ENCODE measurements at places on chromosomes 2 and 18. TPM values are rescaled to one million over a fixed set of nuclear protein-coding genes. Genes with fewer than 3 reads are reported as not detected.

- no peaks in the 10 kb centered on the region for H3K36me3 ChIP-seq
- H3K27ac ChIP-seq = no peak overlapping the region
- H3K4me1 ChIP-seq = no peaks in the 10 kb centered on the region
- no peak overlapping the region for H3K4me3 ChIP-seq
Measured at GRCh38 chr2:241908686-241909420, 39.3 kb downstream of the RTP5 start.

Gene RAB6C
- total RNA-seq = not detected

GRCh38 chr18:56992777-56993176 is 154.1 kb upstream of the BOD1L2 start:
- no peak for DNase-seq
- H3K27ac ChIP-seq = no peak overlapping the region
- no peak overlapping the region for H3K4me3 ChIP-seq
- no peaks in the 10 kb centered on the region for H3K4me1 ChIP-seq

- no peak overlapping the region for H3K4me3 ChIP-seq
- no peak overlapping the region for H3K27ac ChIP-seq
- H3K36me3 ChIP-seq = no peaks in the 10 kb centered on the region
- no peaks in the 10 kb centered on the region for H3K27me3 ChIP-seq
- no peak for DNase-seq
- H3K4me1 ChIP-seq = peaks cover 4% of the 10 kb centered on the region
Measured at GRCh38 chr18:44848644-44849335, 168.1 kb downstream of the SETBP1 start.

DNA sequence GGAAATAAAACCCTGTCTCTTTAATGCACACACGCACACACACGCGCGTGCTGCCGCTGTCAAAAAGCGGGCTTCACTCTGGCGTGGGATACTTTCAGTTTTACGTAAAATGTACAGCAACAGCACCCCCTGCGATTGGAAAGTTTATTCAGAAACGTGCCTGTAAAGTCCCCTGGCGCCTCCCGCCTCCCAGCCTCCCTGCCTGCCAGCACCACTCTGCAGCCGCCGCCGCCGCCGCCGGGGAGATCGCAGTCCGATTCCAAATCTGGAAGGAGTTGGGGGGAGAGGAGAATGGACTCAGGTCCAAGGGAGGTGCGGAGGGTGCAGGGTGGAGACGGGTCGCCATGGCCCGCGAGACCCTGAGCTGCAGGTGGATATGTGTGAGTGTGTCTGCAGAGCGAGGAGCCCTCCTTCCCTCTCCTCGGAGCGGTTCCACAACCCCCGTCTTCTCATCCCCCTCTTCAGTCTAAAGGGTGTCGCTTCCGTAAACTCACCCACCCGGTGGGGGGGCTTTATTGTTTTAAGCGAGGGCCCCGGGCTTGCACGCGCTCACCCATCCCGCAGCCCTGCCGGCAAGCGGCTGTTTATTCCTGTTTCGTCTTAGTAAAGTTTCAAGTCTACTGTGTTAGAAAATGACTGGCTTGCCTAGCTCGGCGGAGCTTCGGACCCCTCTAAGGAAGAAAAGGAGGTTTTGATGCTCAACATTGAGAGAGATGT is 1.8 kb upstream of the BCL11A start:
- H3K36me3 ChIP-seq = no peaks in the 10 kb centered on the region
- peak overlapping the region; percentile 66 for H3K4me3 ChIP-seq
- DNase-seq = peak; percentile 81
- H3K27ac ChIP-seq = no peak overlapping the region

- no peak overlapping the region for H3K4me3 ChIP-seq
- no peaks in the 10 kb centered on the region for H3K4me1 ChIP-seq
- H3K27me3 ChIP-seq = no peaks in the 10 kb centered on the region
Measured at GRCh38 chr18:48820483-48821250, 130.1 kb downstream of the SMAD7 start.

DNA sequence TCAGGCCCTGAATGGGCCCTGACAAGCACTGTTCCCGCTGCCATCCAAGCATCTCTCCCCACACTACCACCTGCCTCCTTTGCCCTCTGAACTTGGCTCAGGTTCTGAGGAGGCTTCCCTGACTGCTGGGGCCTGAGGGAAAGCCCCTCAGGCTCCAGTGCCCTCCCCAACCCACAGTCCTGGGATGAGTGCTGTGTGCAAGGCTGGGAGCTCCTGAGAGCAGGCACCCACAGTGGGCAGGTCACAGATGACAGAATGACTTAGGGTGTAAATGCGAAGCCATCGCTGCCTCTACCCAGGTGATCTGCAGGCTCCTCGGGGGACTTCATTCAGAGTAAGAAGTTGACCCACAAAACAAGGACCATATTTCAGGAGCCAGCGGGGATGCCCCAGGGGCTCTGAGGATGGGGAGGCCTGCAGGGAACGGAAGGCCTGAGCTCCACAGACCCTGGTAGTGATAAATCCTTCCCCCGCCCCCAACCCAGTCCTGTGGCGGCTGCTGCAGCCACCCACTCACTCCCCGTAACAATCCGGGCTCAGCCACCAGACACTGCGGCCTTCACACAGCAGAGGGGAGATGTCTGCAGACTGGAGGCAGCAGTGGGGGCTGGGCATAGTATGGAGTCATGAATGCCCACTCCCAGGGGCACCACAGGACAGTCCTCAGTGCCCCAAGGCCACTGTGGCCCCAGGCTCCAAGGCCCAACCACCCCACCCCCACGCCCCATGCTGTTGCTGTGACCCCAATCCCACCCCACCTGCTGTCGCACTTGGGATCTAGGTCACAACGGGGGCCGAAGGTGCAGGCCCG is 8.9 kb downstream of the BIN1 start:
- H3K4me3 ChIP-seq = no peak overlapping the region
- H3K36me3 ChIP-seq = no peaks in the 10 kb centered on the region
- H3K4me1 ChIP-seq = peaks cover 14% of the 10 kb centered on the region

Gene LYPD1
- total RNA-seq = 1.2 TPM

DNA sequence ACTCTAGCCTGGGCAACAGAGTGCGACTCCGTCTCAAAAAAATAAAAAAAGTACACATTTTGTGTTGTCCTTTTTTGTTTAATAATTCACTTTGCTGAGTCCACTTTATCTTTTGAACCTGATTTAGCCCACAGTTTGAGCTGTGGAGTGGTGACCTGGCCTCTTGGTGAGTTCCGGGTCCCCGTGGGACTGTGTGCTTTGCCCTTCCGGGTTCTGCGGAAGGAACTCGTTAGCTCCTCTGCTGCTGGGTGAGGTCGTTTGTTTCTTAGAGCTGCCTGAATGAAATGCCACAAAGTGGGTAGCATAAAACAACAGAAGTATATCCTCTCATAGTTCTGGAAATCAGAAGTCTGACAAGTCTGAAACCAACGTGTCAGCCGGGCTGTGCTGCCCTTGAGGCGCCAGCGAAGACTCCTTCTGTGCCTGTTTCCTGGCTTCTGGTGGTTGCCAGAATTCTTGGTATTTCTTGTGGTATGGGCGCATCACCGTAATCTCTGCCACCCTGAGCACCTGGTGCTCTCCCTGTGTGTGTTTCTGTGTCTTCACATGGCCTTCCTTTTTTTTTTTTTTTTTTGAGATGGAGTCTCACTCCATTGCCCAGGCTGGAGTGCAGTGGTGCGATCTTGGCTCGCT is 3.5 kb downstream of the EFHD1 start:
- H3K27ac ChIP-seq = no peak overlapping the region
- peaks cover 15% of the 10 kb centered on the region for H3K4me1 ChIP-seq
- no peak for DNase-seq
- H3K4me3 ChIP-seq = no peak overlapping the region

DNA sequence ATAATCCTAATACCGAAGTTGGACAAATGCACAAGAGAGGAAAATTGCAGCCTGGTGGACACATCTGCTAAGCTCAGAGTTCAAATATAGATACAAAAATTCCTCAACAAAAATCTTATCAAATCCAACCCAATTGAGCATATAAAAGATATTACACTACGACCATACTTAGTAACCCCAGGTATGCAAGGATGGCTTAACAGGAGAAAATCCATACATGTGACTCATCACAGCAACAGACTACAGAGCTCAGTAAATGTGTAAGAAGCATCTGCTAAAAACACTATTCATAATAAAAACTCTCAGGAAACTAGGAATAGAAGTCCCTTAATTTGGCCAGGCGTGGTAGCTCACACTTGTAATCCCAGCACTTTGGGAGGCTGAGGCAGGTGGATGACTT is 28.3 kb downstream of the HS6ST1 start:
- no peak overlapping the region for H3K27ac ChIP-seq
- peaks cover 21% of the 10 kb centered on the region for H3K4me1 ChIP-seq
- no peak overlapping the region for H3K4me3 ChIP-seq
- no peak for DNase-seq
- H3K36me3 ChIP-seq = no peaks in the 10 kb centered on the region

Gene HRH4
- total RNA-seq = 1.7 TPM

DNA sequence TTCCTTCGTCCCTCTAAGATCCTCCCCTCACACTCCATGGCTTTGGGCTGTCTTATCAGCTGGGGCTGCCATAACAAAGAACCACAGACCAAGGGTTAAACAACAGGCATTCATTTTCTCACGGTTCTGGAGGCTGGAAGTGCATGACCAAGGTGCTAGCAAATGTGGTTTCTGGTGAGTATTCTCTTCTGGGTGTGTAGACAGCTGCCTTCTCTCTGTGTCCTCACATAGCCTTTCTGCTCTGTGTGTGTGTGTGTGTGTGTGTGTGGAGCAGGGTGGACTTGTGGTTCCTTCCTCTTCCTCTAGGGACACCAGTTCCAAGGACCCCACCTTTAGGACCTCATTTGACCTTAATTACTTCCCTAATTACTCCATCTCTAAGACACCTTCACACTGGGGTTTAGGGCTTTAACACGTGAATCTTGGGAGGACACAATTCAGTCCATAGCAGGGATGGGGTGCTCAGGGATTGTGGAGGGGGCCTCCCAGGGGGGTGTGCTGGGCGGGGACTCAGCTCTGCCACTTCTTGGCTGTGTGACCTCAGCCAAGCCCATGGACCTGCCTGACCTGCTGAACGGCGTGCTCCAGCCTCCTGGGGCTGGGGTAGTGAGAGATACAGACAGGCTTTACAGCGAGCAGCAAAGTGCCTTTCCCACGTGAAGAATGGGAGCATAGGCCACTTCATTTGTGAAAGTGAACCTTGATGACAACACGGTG is 38.0 kb downstream of the ACKR3 start:
- H3K4me3 ChIP-seq = no peak overlapping the region
- no peaks in the 10 kb centered on the region for H3K36me3 ChIP-seq
- no peaks in the 10 kb centered on the region for H3K27me3 ChIP-seq
- peak; percentile 31 for DNase-seq
- H3K27ac ChIP-seq = no peak overlapping the region
- no peaks in the 10 kb centered on the region for H3K4me1 ChIP-seq

All from upper lobe of right lung (tissue), 1 donor.